Astrocyte of the spinal cord (primary cell): ENCODE measurements at places on chromosomes 4 and X.

DNA sequence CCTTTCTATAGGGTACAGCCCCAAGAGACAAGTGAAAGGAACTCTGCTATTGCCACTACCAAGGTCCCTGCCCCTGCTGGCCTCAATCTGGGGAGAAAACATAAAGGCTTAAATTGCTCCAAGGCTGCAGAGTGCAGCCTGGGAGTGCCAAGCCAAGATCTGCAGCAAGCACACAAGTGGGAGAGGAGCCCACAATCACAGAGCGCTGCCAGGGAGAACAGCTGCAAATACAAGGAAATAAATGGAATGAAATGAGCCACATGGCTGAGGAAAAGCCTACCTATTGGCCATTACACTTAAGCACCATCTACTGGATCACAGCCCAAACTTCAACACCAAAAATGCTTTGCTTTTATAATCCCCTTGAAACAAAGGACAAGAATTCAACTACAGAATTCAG lies 582.4 kb downstream of the FAM133A start:
- DNase-seq = no peak

- no peak for DNase-seq
Measured at GRCh38 chr4:60359746-60360367, 840.3 kb upstream of the ADGRL3 start.

DNA sequence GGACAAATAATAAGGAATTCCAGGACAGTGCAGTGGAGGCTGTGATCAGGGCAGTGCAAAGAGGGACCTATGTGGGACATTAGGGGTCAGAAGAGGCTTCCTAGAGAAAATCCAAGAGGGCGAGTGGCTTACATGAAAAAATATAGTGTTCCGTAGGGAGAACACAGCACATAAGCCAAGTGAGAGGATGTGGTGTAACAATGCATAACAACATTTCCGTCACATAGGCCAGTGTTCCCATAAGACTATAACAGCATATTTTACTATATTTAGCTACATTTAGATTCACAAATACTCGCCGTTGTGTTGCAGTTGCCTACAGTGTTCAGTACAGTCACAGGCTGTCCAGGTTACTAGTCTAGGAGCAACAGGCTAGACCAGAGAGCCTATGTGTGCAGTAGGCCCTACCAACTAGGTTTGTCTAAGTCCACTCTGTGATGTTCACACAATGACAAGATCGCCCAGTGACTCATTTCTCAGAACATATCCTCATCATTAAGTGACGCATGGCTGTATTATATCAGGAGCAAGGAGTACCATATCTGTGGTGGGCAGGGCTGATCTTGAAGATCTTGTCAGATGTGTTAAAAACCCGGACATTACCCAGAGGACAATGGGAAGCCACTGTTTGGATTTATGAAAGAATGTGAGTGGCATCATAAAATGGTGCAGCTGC lies 74.0 kb upstream of the TBL1X start:
- DNase-seq = no peak

- peak; percentile 67 for DNase-seq
Measured at GRCh38 chrX:115372152-115372551, 82.6 kb downstream of the LUZP4 start.
